H4 (cell line): ENCODE measurements at places on chromosomes 6 and 20. TPM values are rescaled to one million over a fixed set of nuclear protein-coding genes. Genes with fewer than 3 reads are reported as not detected.

Gene RAB23
- 19.9 and 30.9 TPM in 2 replicates for total RNA-seq

Gene RNF8
- total RNA-seq: 31.3 and 37.8 TPM in 2 replicates

Gene PACSIN1
- not detected in 2 replicates for total RNA-seq

Gene ITPA
- 55.6 and 70.1 TPM in 2 replicates for total RNA-seq

Gene BHLHE23
- not detected in 2 replicates for total RNA-seq

Gene PI3
- total RNA-seq: not detected in 2 replicates

Gene MAP3K4
- 10.3 and 10.5 TPM in 2 replicates for total RNA-seq

Gene RUNX2
- 18.3 and 37.7 TPM in 2 replicates for total RNA-seq

Gene OXT
- total RNA-seq: not detected in 2 replicates

Gene OPN5
- 0.17 TPM in 1 of 2 replicates, not detected in the other for total RNA-seq

Gene KCNB1
- 0.02 TPM in 1 of 2 replicates, not detected in the other for total RNA-seq

Gene SLC22A7
- total RNA-seq: not detected in 2 replicates

Gene DNPH1
- 110 and 147 TPM in 2 replicates for total RNA-seq

Gene NRSN1
- total RNA-seq: not detected in 2 replicates

Gene SLC17A9
- not detected in 2 replicates for total RNA-seq

Gene HLA-DQA1
- total RNA-seq: not detected in 2 replicates

Gene ZSCAN31
- 182 and 210 TPM in 2 replicates for total RNA-seq

Gene RFX6
- not detected in 2 replicates for total RNA-seq

Gene PDE10A
- 2.1 and 3.1 TPM in 2 replicates for total RNA-seq

Gene PLA2G7
- total RNA-seq: not detected in 2 replicates

Gene RIPOR2
- total RNA-seq: not detected in 2 replicates

Gene OR2J3
- not detected in 2 replicates for total RNA-seq

Gene TBXT
- total RNA-seq: not detected in 2 replicates

Gene DAAM2
- total RNA-seq: 7.2 and 9.6 TPM in 2 replicates

Gene MAP1LC3A
- 12.4 and 15.4 TPM in 2 replicates for total RNA-seq

Gene MYLK2
- total RNA-seq: 0.14 TPM in 1 of 2 replicates, not detected in the other

Gene ATXN1
- 14.6 and 18.9 TPM in 2 replicates for total RNA-seq

Gene CD93
- total RNA-seq: not detected in 2 replicates

Gene FAM184A
- 1.4 and 2.1 TPM in 2 replicates for total RNA-seq

Gene DEFB126
- total RNA-seq: not detected in 2 replicates

Gene RAE1
- total RNA-seq: 51.1 and 57.1 TPM in 2 replicates

Gene SIRPD
- total RNA-seq: not detected in 2 replicates

Gene CGAS
- not detected in 2 replicates for total RNA-seq

Gene CDH26
- total RNA-seq: 0.21 TPM in 1 of 2 replicates, not detected in the other

Gene KCNQ5
- 1.4 and 2.1 TPM in 2 replicates for total RNA-seq

Gene STK35
- 10.4 and 19.1 TPM in 2 replicates for total RNA-seq

Gene HLA-DQA2
- total RNA-seq: not detected in 2 replicates

Gene LCA5
- total RNA-seq: 1.3 and 2.4 TPM in 2 replicates

Gene MAP3K7
- 13.9 and 18.3 TPM in 2 replicates for total RNA-seq

Gene EFCAB8
- total RNA-seq: 0.04 TPM in 1 of 2 replicates, not detected in the other

Gene IRAK1BP1
- 1.2 and 2.0 TPM in 2 replicates for total RNA-seq

Gene CALHM4
- total RNA-seq: 0.39 TPM in 1 of 2 replicates, not detected in the other

Gene TRIM40
- total RNA-seq: not detected in 2 replicates

Gene ADGRB3
- 0.79 and 1.1 TPM in 2 replicates for total RNA-seq

Gene SLC22A16
- total RNA-seq: not detected in 2 replicates
